ENCODE measurements at places on chromosomes 11 and 22.

DNA sequence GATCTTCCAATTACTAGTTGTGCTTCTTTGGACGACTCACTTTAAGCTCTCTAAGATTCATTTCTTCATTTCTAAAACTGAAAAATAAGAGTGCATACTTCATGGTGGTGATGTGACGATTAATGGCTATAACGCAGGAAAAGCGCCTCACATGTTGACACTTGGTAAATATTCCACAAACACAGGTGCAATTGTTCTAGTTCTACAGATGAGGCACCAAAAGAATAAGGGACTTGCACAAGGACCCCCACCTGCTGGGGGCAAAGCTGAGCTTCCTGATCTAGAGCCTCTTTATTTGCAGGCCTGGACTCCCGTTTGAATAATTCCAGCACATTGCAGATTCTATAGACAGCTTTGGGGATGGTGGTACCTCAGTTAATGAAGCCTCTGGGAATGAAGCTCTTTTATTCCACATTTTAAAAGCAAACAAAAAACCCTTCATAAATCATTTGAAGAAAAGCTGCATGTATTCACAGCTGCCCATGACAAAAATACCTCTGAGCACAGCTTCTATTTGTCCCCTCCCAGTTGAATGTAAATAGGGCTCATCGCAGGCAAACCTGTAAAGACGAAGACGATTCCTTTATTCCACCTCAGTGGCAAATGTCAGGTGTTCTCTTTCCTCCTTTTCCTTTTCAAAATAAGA lies 14.9 kb upstream of the CADM1 start:
- no peak for DNase-seq

DNA sequence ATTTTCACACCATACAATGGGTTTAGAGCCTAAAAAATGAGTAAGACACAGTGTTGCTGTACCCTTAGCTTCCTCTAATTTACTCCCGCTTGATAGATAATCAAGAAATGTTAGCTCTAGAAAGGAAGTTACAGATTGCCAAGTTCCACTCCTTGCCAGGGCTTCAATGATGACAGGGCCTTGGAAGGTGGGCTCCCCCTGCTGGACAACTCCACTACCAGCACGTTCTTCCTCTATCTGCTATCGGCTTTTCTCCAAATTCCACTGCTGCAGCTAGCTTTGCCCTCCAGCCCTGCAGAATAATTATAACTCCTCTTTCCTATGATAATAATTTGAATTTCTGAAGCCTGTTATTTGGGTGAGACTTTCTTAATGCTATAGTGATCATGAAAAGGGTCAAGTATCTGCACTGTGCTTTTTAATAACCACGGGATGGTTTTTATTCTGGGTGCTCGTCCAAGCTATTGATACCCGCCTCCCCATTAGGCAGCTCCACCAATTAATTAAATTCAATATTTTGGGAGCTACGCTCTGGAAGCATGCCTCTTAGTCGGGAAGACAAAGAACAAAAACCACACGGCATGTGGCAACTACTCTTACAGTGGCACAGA lies 9.0 kb downstream of the SYN3 start:
- peak; percentile 37 for DNase-seq

DNA sequence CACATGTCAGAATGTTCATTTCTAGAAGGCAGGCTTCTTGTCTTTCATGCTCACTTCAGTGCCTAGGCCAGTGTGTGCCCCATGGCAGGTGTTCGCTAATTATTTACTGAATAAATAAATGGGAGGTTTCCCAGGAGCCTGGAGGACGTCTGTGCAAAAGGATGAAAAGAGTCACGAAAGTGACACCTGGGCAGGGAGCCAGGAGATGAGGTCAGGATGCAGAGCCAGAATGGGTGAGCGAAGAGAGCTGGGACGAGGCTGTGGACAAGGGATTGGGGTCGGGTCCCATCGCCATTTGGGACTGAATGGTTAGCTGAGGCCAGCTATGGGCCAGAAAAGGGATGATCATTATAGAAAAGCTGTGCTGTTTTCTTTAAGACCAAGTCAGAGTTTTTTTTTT lies 560.4 kb downstream of the TBC1D22A start:
- no peak for DNase-seq

- no peak for DNase-seq
Observed at GRCh38 chr11:3124821-3125220, 40.3 kb downstream of the OSBPL5 start.

GRCh38 chr22:18984564-18984963 lies 48.5 kb upstream of the PRODH start:
- DNase-seq: no peak

DNA sequence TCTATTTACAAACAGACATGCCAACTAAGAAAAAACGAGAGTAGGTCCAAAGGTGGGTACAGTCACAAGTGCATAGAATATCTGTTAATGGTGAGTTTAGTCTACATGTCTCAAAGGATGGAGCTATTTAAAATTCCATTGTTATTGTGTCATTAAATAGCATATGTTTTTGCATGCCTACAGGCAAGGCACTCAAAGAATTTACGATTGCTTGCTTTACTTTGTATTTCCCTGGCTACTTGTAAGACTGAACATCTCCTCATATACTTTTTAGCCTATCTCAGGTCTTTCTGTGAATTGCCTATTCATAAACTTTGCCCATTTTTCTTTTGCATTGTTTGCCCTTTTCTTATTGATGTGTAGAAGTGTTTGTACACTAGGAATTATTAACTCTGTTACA lies 39.7 kb downstream of the DEUP1 start:
- no peak for DNase-seq

GRCh38 chr22:33112580-33112979 lies 54.4 kb upstream of the SYN3 start:
- DNase-seq: no peak

GRCh38 chr11:98568013-98568412 lies 452.7 kb upstream of the CNTN5 start:
- no peak for DNase-seq

DNA sequence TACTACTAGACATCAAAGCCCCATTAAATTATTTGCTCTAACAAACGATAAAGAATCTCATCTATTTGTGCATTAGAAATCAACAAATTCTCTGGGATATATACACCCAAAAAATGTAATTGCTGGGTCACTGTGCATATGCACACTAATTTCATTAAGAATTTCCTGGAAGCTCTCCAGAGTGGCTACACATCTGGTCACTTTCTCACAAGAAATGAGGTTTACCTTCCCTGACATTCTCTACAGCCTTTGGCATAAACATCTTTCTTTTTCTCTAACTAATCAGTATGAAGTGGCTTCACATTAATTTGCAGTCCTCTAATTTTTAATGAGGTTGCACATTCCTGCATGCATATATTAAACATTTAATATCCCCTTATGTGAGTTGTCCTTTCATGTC lies 150.8 kb upstream of the ANO5 start:
- no peak for DNase-seq

DNA sequence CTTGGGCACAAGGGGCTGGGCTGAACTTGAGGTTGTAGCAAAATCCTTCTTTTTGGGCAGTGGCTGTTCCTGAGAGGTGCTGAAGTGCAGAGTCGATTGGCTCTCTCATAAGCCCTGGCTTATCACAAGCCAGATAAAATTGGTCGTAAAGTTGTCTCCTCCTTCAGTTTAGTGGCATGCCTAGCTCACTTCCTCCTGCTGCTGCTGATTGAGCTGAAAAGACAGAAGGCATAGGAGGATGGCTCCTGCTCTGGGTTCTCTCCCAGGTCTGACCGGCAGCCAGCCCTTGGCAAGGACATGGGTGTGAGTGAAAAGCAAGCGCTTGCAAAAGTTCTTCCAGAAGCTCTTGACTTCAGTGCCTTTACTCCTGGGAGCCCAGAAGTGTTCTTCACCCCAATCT lies 83.9 kb downstream of the LDLRAD3 start:
- DNase-seq: no peak

DNA sequence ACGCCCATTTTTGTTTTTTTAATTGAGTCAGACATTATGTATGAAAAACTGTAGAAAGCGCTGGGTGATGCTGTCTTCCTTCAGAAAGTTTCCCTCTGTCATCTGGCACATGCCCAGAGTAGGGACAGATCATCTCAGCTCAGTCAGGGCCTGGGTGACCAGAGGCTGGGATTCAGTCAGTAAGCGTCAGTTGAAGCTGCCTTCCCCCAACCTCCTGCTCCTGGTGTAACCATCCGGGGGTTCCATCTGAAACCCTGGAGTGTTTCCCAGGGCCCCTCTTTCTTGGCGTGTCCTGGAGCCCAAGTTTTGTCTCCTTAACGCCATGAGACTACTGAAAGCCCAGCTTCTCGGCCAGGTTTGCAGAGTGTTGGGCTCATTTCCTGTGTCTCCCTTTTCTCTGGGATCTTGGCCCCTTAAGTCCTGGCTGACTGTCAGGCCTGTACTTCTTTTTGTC lies 10.7 kb downstream of the PPFIA1 start:
- DNase-seq: no peak

DNA sequence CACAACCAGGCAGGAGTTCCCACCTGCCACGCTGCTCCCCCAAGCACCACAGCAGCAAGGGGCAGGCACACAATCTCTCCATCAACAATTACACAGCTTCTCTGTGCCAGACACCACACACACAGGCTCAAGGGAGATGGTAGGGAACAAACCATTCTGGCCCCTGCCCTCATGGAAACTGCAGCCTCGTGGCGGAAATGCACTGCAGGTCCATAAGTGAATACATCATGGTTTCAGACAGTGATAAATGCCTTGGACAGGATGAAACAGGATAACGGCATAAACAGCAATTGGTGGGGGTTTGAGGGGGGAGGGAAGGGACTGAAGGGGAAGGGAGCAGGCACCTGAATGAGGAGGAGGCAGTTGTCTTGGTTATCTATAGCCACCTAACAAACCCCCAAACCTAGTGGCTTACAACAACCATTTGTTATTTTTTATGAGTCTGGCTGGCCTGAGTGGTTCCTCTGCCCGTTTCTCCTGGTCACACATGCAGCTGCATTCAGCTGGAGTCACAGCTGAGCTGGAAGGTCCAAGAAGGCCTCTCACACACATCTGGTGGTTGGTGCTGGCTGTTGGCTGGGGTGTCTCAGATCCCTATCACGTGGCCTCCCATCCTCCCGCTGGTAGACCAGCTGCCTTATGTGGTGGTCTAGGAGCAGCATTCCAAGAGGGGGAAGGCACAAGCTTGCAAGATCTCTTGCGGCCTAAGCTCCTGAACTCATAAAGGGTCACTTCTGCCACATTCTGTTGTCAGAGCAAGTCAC lies 15.0 kb upstream of the YWHAH start:
- DNase-seq: no peak

GRCh38 chr11:85105868-85106267 lies 521.3 kb downstream of the DLG2 start:
- no peak for DNase-seq

DNA sequence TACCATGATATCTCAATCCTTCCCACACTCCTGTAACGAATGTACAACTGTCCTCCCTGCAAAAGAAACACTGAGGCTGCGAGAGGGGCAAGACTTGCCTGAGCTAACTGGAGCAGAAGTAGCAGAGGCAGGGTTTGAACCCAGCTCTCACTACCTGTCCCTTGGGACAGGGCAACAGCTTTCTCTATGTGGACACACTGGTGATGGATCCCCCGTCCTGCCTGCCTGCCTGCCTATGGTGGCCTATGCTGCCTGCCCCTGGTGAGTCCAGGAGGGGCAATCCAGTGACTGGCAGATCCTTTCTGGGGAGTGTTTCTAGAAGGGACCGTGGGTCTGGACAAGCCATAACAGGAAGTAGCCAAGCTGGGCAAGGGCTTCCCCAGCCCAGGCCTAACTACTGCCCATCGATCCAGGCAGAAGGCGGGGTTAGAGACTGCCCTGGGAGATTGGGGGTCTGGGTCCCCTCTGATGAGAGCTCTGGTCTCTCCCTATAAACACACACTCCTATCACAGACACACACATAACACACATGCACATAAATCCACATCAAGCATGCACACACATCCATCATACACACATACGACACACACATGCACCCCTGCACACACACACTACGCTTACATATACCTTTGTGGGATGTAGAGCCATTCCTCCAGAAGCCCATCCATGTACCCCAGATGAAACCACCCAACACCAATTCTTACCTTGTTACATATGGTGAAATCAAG lies 1.1 kb upstream of the EMID1 start:
- DNase-seq: no peak

- DNase-seq: no peak
Observed at GRCh38 chr11:128483211-128483788, 104.1 kb downstream of the ETS1 start.

- no peak for DNase-seq
Observed at GRCh38 chr22:35620624-35621251, 3.6 kb upstream of the MB start.

GRCh38 chr11:102530558-102530957 lies at the start of gene MMP7:
Gene MMP7 (minus strand): TSS chr11:102530747. CDS start chr11:102530700, 47 bp downstream.
- DNase-seq: no peak

DNA sequence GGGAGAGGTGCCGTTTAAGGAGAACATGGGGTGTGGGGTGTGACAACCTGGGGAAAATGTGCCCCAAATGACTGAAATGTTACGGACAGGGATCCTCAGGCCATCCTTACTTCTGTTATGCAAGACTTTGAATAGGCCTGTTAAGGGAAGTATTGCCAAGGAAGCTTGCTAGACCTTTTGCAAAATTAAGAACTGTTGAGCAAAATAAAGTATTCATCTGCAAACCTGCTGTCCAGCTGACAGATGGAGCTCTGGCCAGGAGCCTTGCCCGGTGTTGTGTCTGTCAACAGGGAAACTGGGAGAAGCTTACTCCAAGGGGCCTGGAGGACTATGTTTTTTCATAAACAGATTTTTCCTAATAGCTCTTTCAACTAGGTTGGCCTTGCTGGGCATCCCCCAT lies 48.0 kb downstream of the FAT3 start:
- no peak for DNase-seq

GRCh38 chr22:27912101-27912500 lies 7.0 kb downstream of the PITPNB start:
- DNase-seq: no peak

DNA sequence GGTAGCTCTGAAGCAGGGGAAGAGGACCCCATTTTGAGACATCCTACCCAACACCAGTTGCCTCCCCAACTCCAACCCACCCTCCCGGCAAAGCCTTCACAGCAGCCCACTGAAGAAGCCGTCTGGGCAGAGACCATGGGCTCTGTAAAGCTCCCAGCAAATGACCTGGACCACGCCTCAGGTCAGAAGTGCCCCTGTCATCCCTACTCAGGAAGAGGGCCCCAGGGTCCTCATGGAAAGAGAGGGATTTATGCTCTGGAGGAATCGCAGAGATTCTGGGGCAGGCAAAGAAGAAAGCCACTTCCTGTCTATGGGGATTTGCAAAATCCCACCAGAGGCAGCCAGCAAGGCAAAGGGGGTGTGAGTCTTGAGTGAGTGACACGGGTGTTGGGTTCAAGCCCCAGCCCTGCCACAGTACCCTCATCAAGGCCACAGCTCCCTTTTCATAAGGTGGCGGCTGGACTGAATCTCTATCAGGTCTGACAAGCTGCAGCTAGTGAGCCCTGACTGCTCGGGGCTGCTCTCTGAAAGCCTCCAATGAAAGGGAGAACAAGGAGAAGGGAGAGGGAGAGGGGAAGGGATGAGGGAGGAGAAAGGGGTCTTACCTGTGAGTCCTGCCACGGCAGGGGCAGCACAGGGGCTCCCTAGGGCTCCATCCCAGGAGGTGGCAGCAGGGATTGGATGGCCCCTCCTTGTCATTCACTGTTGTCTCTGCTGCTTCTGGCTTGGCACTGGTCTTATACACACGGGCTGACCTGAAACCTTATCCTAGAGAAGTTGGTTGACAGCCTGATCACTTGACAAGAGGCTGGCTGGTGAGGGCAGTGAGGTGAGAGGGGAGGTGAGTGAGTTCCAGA lies at the start of gene UCP3:
UCP3 (minus strand) TSS at position 713 of the 857 bp plus-strand sequence. CDS start 2,043 bp downstream, outside the sequence.
- no peak for DNase-seq

- DNase-seq: no peak
Observed at GRCh38 chr11:70914496-70914895, 337.9 kb downstream of the SHANK2 start.

Data from activated naive CD8-positive, alpha-beta T cell treated with anti-CD3 and anti-CD28 coated beads, Interleukin-2, amount 50 U/mL, for 16 hours (primary cell).